Stimulated activated CD8-positive, alpha-beta memory T cell treated with anti-CD3 and anti-CD28 coated beads, Interleukin-4, amount 100 ng/mL, for 24 hours (primary cell): ENCODE measurements at places on chromosomes 5 and 9.

DNA sequence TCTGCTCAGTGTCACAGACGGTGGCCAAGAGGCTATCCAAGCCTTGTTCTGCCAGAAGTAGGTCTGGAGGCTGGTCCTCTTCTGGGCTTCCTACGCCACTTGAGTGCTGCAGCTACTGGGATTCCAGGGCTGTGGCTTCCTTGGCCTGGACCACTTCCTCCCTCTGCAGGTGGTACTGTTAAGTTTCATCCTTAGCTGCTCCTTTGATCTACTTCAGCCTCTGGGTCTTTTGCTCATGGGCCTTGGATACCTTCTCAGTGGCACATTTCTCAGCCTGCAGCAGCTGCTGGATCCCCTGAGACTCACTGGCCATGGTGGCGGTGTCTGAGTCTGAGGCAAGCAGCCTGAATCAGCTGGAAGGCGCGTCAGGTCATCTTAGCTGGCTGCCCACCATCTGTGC, 10.3 kb downstream of the CNOT8 start:
- DNase-seq = no peak

GRCh38 chr5:31303688-31304087, 110.2 kb downstream of the CDH6 start:
- no peak for DNase-seq

- no peak for DNase-seq
Observed at GRCh38 chr5:128633901-128634300, 95.9 kb upstream of the FBN2 start.

- DNase-seq = no peak
Observed at GRCh38 chr9:69019808-69020207, 5.9 kb upstream of the PRKACG start.

DNA sequence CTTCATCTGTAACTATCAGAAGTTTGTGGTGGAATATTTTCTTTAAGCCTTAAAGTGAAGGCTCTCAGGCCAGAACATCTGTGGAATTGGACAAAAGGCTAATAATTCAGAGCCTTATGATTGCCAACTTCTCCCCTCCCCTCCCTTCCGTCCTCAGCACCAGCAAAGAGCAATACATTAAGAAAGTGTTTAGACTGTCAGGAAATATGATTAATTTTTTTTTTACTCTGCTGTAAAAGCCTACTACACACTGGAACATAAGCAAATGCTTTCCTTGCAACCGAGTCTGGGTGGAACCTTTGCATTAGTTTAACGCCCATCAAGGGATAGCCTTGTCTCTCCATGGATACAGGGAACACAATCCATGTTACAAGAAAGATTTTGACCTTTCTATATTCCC, 110.3 kb upstream of the TARS1 start:
- no peak for DNase-seq

DNA sequence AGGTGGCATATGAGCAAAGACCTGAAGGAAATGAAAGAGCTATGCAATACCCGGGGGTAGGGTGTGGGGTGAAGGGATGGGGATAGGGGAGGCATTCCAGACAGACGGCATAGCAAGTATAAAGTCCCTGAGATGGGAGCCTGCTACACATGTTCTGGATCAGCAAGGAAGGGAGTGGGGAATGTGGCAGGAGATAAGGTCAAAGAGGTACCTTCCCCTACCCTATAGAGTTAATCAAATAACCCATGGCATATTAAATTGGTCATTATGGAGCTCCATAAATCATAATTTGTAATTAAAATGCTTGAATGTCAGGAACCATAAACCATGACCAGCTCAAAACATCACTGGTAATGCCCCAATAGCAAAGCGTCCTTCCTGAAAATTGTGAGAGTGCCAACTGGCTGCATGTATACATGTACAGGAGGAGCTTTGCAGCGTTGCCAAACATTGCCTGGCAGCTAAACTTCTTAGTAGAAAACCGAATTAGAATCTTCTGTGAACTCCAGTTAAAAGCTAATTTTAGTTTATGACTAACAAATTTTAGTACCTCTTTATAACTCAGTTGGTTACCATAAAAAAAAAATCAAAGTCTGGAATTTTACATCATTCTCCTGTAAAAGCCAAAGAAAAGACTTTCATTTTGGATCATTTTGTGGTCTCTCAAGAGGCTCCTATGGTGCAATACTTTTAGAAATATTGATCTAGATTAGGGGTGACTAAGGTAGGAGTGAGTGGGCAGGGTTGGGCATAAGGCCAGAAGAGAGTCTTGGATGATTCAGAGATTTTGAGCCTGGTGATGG, 4.7 kb downstream of the DNAI1 start:
- peak; percentile 20 for DNase-seq

DNA sequence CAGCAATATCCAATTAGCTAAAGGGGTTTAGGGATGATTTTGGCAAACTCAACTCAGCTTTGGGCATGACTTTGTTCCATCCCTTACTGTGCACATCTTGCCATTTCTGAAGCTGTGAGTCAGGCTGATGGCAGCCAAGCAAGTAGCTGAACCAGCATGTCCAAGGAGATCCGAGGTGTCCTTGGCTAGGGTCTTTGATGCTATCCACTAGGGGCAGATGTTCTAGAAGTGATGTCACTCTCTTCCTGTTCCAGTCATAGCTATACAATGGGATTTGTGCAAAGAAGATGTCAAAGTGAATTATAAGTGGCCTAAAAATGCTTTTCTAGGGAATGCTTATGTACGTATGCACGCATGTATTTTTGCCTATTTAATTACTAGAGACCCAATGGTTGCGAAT, 160.8 kb upstream of the PAPPA start:
- no peak for DNase-seq

- DNase-seq = no peak
Observed at GRCh38 chr5:106759581-106759980, 911.2 kb downstream of the EFNA5 start.

- DNase-seq = no peak
Observed at GRCh38 chr5:102845041-102845440, 89.9 kb downstream of the PAM start.

- no peak for DNase-seq
Observed at GRCh38 chr9:136625101-136626065, 37.3 kb upstream of the EGFL7 start.

DNA sequence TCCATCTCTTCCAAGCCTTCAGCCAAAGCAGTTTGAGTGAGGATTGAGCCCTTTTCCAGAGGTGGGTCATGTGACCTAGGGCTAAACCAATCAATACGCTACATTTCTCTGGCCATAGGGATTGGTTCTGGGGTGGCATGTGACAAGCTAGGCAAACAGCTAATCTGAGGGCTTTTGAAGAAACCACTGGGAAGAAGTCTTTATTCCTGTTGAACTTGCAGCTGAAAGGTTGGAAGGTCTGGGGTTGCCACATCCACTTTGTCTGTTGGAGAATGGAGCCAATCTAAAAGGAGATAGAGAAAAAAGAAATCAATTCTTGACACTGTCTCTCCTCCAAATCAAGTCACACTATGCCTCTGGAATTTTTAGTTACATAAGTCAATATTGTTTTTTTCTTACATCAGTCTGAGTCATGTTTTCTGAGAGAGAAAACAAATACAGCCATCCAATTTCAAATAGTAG, 637.8 kb upstream of the WWC1 start:
- no peak for DNase-seq

- DNase-seq = no peak
Observed at GRCh38 chr5:154367101-154367500, 78.7 kb upstream of the SAP30L start.

DNA sequence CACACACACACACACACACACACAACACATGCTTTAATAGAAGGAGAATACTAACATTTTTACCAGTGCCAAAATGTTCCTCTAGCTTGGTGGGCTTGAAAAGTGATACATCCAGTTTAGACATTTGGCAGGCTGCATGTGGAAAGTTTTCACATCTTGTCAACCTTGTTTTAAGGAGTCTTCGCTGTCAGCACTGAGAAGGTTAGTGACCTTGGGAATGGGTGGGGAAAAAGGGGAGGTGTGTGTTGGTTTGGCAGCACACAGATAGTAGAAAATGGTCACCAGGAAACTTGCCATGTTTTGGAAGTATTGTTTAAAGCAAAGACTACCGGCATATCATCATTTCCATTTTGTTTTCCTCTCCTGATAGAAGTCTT, 346.5 kb upstream of the ADAMTSL1 start:
- DNase-seq = no peak

GRCh38 chr5:58447226-58447625, 12.7 kb downstream of the PLK2 start:
- no peak for DNase-seq

GRCh38 chr5:93191035-93191817, 389.8 kb downstream of the NR2F1-AS1 start:
- DNase-seq = no peak

GRCh38 chr5:135243556-135244285, 155.3 kb downstream of the MACROH2A1 start:
- no peak for DNase-seq

DNA sequence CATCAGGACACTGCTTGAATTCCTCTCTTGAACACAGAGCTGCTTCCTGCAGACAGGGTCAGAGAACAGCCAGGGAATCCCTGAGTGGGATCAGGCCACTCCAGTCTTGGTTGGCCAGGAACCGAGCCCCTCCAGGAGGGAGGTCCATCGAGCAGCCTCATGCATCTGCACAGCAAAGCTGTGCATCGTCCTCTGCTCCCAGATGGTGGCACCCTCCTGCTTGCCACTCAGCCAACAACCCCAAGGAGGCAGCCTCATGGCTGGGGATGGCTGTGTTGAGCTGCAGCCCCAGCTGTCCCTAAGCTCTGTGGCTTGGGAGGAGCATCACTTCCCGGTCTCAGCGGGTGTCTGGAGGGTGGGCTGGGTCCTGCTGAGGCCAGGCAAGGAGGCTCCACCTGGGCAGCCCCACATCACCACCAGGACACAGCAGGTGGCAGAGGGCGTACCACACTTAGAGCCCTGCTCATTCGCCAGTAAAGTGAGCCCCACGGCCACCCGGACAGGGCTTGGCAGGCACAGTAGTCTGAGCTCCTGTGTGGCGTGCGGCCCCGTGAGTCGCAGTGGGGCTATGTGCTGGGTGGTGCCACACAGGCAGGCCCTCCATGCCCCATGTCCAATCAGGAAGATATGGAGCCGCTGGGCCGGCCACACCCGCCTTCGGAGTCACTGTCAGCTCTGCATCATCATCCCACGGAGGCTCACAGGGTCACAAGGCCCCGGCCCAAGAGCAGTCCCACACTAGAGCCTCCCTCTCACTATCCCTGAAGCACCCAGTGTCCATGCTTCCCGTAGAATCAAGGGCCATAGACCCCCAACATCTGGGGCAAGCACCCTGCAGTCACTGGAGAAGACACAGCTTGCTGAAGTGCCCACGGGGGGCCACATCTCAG, 11.9 kb downstream of the LPCAT1 start:
- DNase-seq = no peak

DNA sequence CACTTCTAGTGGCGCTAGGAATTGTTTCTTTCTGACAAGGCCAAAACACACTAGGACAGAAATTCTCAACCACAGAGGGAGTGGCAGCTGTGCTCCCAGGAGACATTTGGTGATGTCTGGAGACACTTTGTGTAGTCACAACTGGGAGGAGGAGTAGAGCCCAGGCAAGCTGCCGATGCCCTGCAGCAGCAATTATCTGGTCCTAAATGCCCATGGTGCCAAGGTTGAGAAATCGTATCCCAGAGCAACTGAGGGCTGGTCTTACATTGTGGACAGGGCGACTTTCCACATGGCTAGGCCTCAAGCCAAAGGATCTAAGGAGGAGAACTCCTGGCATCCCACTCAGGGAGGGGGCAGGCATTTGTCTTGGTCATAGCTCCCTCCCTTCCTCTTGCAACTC, 259.9 kb downstream of the GADD45G start:
- no peak for DNase-seq

GRCh38 chr9:78626971-78627370, 330.0 kb downstream of the PSAT1 start:
- DNase-seq = no peak

DNA sequence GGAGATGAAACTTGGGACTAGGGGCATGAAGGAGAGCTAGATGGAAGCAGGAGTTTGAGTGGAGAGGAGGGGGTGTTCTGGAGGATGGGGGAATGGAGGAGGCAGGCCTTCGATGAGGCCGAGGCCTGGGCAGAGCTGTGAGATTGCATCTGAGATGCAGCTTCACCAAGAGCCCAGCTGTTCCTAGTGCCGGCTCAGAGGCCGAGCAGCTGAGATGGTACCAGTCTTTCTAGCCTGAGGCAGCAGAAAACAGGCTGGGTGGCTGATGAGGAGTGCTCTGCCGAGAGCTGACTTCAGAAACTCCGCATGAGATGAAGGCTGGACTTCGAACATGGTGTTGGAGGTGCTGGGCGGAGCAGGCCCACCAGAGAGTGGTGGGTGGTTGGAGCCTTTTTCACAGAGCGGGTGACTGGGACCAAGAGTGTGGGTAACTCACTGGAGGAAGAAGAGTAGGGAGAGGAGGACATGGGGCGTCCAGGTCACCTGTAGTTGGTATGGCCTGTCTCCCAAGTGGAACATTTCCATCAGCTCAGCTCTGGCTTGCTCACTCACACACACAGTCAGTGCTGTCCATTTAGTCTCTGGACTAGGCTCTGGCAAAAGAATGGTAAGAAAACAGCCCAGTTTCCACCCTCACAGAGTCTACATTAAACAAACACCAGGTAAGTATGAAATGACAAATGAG, 54.7 kb downstream of the TMOD1 start:
- DNase-seq = no peak

GRCh38 chr9:130930804-130931349, 8.2 kb downstream of the FIBCD1 start:
- no peak for DNase-seq

DNA sequence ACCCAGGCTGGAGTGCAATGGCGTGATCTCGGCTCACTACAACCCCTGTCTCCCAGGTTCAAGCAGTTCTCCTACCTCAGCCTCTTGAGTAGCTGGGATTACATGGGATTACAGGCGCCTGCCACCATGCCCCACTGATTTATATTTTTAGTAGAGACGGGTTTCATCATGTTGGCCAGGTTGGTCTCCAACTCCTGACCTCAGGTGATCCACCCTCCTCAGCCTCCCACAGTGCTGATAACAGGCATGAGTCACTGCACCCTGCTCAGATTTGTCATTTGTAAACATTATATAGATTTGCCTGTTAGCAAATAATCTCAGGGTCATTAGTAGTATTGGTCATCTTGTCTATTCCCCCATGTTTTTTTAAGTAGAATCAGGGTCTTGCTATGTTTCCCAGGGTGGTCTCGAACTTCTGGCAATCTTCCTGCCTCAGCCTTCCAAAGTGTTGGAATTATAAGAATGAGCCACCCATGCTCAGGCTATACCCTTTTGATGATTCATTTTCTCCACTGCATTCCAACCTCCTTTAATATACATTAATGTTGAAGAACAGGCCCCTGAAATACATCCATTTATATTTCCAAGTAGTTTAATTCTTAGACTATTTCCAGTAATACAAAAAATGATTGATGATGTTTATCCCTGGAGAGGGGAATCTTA, 17.3 kb downstream of the CENPH start:
- DNase-seq = no peak

DNA sequence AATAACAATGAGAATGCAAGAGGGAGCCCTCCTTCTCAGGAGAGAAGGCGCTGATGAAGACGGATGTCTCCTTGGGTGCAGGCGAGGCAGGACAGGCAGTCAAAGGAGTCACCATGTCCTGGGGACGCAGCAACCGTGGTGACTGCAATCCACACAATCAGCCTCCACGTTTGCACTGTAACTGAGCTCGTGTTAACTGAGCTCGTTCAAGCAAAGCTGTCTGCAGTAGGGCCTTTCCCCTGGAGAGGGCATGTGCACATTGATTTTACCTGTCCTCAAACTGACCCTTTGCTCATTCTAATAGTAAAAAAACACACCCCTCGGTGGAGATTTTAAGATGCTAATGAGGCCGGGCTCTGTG, 2.8 kb downstream of the SARDH start:
- no peak for DNase-seq
